ENCODE measurements at places on chromosomes 7 and 10.

DNA sequence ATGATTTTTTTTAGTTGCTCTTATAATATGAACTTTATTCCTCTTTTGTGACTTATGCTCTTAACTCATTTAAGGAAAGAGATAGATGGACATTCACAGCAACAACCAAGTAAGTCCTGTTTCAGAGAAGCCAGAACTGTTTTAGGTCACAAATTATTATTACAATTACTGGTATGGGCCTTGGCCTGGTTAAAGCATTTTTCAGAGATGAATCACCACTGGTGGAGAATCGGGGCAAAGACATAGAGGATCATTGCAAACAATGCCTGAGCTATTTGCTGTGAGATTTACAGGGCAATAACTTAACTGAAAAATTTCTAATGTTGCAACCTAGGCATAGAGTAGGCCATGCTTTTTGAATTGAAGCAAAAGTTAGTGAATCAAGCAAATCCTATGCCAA, 138.0 kb upstream of the YAE1 start:
- DNase-seq = no peak

DNA sequence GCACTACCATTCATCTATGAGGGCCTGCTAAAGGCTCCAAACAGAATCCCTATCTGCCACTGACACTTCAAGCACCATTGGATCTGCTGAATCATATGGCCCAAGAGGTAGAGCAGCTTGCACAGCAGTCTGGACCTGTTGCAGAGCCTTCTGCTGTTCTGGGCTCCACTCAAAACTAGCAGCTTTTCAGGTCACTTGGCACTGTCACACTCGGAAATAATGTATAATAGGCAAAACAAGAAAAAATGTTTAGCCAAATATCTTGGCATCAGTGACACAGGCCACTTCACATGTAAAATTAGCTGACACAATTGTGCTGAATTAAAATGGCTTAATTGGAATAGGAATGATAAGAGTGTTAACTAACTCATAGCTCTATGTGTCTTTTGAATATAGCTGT, 1182.9 kb upstream of the LRRTM3 start:
- DNase-seq = no peak

- DNase-seq = no peak
Observed at GRCh38 chr10:13684806-13685482, 98.2 kb downstream of the PRPF18 start.

DNA sequence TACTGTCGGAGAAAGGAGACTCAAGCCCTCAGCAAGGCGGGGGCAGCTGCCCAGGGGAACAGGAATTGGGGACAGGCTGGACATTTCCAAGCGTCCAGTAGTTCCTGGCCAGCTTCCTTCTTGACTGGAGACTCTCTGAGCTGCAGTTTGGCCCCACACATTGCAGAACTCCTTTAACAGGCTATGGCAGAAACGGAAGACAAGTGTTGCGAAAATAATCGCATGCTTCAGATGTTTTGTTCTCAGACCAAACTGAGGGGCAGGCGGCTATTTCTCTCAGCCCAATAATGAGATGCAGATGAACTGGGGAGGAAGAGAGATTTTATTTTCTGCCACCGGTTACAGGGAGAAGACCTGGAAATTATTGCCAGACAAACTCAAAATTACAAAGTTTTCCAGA, 88.0 kb upstream of the PFKP start:
- DNase-seq = no peak

- DNase-seq = no peak
Observed at GRCh38 chr10:95513941-95514392, 47.2 kb downstream of the SORBS1 start.

DNA sequence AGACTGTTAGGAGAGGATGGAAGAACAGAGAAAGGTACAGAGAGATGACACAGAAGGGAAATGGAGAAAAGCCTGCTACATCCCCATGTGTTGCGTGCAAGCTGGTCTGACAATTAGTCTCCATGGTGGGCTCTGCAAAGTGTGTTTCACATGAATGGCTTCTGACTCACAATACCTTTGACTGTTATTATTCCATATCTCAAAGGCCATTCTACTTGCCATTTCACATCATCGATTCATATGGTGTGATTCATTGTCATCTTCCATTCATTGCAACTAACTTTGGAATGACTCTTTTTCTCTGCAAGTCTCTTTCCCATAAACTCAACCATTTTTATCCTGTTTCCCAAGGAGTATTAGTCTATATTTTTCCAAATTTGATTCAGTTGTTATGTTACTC, 208.9 kb upstream of the INHBA start:
- no peak for DNase-seq

All from Right ventricle myocardium superior (tissue), 1 donor.